Left colon (tissue), 2 donors: ENCODE measurements at places on chromosomes 5 and 9. TPM values are rescaled to one million over a fixed set of nuclear protein-coding genes. Genes with fewer than 3 reads are reported as not detected.

Gene FAM78A
- total RNA-seq, result 2.7 TPM

Gene PCDHB6
- 0.11 TPM for total RNA-seq

Gene PCDHGA11
- 2.2 TPM for total RNA-seq

Gene N4BP3
- total RNA-seq, result 2.3 TPM

Gene RECK
- total RNA-seq, result 4.7 TPM

Gene PCDHGA6
- total RNA-seq, result 2.0 TPM

Gene SLC27A6
- total RNA-seq, result 0.34 TPM

Gene STXBP1
- 15.0 TPM for total RNA-seq

Gene SLC25A2
- total RNA-seq, result 0.95 TPM

DNA sequence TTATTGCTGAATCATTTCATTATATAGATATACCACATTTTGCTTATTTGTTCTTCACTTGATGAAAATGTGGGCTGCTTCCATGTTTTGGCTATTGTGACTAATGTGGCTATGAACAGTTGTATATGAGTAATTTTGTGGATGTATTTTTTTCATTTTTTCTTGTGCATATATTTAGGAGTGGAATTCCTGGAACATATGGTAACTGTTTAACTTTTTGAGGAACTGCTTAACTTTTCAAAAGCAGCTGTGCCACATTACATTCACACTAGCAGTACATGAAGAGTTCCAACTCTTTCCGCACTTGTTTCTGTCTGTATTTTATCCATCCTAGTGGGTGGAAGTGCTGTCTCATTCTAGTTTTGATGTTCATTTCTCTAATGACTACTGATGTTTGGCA lies 67.8 kb downstream of the JAK2 start:
- DNase-seq, result no peak

- no peak for DNase-seq
These were observed 47.0 kb upstream of the MYO10 start for GRCh38 chr5:16983022-16983639.

GRCh38 chr5:78273436-78273835 lies 21.1 kb downstream of the AP3B1 start:
- no peak for DNase-seq

DNA sequence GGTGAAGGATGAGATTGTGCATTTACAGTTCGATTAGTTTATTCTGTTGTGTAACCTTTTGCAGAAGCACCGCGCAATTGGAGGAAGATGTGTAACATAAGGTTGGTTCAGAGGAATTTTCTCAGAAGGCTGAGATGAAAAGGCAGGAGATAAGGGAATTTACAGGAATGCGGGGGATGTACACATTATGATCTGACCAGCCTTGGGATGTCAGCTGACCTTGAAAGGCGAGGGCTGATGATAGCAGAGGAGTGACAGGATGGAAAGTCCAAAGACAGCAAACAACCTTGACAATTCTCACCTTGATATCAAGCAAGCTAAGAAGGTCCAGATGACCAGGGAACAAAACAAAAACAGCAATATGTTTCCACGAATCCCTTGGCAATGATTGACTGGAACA lies 88.8 kb downstream of the OTULIN start:
- DNase-seq, result no peak

GRCh38 chr5:172114875-172115422 lies 73.1 kb downstream of the STK10 start:
- peak; percentile 69 for DNase-seq

DNA sequence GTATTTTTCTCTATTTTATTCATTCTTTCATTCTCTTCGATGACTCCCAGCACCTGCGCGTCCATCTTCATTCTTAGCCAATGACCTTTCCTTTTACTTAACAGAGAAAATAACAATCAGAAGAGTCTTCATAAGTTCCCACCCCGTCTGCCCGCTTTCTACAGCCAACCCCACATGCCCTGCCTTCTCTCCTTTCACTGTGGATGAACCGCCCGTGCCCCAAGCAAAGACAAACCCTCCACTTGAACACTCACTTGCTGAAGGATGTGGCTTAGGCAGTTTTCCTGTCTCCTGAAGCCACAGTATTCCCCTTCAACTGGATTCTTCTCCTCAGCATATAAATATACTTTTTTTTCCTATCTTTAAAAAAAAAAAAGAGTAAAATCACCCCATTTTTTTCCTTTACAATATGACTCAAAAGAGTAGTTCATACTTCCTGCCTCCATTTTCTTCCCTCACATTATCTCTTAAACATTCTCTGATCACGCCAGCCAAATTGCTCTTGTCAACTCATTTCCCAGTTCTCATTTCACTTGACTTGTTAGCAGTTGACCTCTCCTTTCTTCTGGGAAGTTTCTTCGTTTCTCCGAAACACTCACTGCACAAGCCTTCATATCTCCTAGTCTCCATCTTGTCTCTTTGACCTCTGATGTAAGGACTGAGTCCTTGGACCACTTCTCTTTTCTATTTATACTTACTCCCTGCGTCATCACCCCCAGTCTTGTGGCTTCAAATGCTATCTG lies 11.1 kb downstream of the NIPSNAP3B start:
- DNase-seq, result no peak

- no peak for DNase-seq
These were observed 135.7 kb downstream of the CAAP1 start for GRCh38 chr9:26756881-26757280.

DNA sequence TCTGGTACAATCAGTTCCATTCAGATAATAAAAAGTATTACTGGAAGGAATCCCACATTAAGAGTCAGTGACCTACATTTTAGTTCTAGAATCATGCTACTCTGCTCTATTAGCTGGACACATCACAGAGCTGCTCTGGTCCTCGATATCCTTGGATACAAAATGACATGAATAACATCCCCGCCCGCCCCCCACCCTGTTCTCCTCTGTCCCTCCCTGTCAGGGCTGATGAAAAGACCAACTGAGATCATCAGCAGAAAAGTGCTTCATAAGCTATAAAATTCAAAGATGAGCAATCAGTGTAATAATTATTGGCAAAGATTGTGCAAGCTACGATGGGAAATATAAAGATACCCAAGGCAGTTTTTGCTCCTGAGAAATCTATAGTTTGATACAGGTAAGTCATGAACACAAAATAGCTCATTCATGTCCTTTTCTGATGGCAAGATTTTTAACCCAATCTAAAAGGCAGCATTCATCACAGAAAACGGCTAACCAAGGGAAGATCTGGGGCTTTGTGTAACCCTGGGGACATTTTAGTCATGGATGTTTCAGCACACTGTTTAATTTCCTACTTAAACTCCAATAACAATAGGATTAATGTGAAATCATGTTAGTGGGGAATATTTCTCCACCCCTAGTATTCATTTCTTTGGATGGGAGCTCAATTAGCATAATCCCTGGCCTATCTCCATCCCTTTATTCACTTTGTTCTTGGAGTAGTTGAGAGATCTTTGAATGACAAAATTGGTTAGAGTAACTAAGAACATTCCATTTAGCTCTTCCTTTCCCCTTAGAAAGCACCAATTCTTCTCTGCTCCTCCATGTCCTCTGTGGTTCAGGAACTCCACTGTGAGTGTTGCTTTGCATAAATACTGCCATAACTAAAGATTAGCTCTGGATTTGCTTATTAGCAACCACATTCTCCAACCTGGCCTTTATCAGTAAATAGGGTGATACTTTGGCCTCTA lies 459.4 kb upstream of the GRIA1 start:
- DNase-seq, result no peak

GRCh38 chr5:150000990-150001659 lies 586 bp downstream of the HMGXB3 start:
- DNase-seq, result peak; percentile 47

DNA sequence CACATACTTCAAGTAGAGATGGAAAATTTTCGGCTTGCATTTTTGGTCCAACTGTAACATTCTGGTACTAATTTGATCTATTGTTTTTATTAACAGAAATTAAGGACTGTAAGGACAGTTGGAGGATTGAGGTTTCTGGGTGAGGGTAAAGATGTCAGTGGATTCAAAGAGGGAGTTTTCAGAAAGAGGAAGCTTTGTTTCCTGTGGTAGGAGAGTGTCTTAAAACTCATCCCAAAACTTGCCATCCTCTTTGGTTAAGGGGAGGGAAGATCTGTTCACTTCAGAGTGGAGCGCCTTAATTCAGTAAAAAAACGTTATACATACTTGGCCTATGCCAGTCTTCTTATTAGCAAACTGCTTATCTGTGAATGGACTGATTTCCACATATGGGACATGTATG lies 13.8 kb downstream of the CNTRL start:
- no peak for DNase-seq

DNA sequence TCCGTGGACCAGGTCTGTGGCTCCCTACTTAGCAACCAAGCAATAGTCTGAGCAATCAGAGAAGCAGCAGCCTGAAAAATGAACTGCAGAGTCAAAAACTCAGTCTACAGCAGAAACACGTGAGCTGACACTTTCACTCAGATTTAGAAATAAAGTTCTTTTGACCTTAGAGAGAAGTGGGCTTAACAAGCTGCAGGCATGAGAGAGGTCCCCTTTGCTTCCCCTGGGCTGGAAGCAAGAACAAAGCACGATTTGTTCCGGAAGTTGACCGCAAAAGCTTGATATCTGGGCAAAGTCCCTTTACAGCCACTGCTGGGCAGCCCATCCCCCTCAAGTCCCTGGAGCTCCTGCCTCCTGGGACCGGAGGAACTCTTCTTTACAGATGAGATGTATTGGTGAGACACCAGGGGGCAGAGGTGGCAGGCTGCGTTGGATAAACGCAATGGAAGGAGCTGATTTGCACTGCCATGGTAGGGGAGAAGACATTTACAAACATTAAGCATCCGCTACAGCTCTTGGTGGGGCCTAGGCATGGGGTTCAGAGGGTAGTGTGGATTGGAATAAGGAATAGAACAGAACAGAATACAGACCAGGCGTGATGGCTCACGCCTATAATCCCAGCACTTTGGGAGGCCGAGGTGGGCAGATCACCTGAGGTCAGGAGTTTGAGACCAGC lies 5.8 kb upstream of the SOWAHA start:
- DNase-seq, result peak; percentile 94

- DNase-seq, result peak; percentile 72
These were observed 7.0 kb downstream of the SQSTM1 start for GRCh38 chr5:179827680-179828079.

DNA sequence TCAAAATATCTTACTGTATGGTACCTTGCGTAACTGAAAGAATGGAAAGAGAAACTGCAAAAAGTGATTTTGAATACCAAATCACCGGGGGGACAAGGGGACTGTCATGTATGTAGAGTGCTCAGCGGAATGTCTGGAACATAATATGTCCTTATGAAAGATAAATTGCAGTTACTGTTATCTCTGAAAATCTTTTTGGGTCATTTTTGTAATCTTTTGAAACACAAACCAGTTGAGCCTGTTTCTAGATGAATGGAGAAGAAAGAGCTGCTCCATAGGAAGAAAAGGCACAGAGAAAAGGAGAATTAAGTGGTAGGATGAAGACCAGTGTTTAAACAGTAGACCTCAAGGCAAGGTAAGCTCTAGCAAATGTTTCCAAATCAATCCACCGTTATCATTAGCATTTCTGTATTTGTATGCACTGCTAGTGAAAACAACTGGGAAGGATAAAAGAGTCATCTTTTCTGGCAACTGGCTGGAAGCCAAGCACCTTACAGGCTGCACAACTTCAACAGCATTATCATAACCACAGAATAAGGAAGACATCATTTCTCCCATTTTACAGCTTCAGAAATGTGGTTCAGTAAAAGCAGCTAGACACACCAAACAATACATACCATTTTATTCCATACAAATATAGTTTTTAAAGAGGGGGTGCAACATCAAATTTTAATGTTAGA lies 158.5 kb downstream of the TRPM3 start:
- no peak for DNase-seq

DNA sequence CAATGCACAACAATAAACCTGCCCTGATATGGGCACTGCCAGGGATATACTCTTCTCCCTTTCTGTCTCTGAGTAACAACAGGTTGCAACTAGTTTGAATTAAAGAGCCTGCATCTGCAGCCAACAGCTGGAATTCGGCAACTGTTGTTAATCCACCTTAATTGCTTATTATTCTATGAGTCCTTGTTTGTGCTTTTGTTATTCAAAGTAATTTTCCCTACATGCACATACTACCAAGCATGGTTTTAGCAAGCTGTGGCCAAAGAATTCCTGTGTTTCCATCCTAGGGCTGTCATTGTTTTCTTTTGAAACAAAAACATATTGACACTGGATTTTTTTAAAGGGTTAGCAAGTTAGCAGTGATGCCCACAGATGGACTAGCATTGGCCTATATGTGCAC lies 171.5 kb downstream of the EFNA5 start:
- no peak for DNase-seq

DNA sequence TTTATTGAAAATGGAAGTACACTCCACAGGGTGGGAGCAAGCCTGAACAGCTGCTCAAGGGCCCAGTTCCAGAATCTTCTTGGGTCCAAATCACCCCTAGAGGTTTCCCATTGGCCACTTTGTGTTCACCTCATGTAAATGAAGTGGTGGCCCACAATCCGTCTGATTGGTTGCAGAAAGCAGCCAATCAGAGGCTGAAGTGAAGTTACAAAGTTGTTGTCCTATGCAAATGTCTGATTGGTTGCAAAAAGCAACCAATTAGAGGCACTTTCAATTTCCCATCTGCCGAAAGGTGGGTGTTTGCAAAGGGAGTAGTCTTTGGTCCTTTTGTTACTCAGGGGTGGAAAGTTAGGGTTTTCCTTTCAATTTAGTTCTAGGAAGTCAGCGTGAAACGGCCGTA lies 8.8 kb downstream of the TMEM171 start:
- no peak for DNase-seq

DNA sequence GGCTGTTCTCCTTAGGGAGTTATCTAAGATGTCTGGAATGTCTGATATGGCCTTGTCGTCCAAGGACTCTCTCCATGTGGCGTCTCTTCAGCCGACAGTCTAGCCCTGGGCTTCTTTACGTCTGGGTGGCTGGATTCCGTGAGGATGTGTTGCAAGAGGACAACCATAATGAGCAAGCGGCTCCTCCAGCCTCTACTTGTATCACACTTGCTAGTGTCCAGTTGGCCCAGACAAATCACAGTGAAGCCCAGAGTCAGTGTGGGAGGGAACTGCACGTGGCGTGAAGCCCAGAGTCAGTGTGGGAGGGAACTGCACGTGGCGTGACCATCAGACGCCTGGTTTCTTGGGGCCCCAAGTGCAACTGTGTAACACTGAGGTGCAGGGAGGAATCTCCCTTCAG lies 61.1 kb downstream of the COL23A1 start:
- no peak for DNase-seq

- no peak for DNase-seq
These were observed 730 bp upstream of the GZMA start for GRCh38 chr5:55101556-55102276.
